ENCODE measurements at places on chromosomes 1 and 21.
A peak's percentile ranks its signal among the peaks of the same experiment; 100 is the strongest.

GRCh38 chr1:35270836-35271235, 2.3 kb downstream of the ZMYM4 start:
- DNase-seq = no peak

DNA sequence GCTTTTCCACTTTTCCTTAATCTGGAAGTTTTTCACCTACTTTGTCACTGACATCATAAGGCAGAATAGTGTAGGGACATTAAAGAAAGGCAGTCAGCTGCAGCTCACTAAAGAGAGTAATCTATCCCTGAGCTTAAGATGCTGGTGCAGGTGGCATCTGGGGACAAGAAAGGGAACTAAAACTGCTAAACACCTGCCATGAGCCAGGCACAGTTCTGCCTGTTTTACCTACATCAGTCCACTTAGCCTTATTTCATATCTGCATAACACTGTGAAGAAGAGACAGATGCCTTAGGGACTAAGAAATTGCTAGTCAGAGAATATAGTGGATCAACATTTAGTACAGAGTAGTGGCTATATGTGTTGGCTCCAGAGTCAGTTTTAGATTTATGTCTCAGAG, 88.1 kb downstream of the GPATCH2 start:
- DNase-seq = no peak

GRCh38 chr1:44217809-44218410, 4.6 kb downstream of the DMAP1 start:
- peak; percentile 74 for DNase-seq

GRCh38 chr1:91541918-91542533, 41.4 kb downstream of the CDC7 start:
- DNase-seq = no peak

DNA sequence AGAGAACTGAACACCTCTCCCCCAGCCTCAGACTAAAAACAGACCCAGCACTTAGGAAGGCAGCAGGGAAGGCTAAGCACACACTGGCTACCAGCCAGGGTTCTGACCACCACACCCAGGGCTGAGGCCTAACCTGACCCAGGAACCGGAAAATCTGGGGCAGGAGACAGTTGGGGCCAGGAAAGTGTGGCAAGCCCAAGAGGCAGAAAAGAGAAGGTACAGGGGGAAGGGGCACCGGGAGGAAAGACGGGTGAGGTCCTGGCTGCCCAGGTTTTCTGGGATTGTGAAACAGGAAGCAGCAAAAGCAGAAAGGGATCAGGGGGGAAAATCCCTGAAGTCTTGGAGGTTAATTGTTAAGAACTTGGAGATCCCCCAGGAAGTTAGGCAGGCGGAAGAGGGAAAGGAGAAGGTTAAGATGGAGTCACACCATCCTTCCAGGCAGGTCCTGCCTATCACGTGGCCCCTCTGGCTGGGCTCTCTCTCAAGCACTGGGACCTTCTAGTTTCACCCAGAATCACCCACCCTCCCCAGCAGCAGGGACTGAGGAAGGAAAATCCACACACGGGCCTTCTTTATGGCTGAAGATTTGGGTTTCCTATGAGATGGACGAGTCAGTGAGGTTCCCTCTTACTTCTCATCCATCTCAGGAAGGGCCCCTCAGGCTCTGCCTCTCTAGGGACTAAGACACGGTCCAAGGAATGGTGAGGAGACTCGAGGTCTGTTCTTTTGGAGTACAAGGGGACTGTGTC, 2.6 kb downstream of the HDGF start:
- DNase-seq = peak; percentile 36

DNA sequence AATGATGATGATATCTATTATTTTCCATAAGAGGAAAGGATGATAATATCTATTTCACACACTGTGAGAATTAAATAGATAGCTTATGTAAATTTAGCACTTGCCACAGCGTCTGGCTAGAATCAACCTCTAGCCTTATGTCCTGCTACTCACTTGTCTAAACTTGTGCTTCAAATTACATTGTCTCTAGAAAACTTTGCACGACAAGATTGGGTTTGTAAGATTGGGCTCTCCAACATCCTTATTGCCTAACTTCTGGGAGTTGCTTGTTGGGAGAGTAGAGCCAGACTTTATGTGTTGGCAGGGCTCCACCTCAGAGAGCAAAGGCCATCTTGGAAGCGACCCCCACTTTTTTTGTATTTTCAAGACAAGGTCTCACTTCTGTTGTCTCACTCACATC, 50.0 kb upstream of the POGK start:
- no peak for DNase-seq

DNA sequence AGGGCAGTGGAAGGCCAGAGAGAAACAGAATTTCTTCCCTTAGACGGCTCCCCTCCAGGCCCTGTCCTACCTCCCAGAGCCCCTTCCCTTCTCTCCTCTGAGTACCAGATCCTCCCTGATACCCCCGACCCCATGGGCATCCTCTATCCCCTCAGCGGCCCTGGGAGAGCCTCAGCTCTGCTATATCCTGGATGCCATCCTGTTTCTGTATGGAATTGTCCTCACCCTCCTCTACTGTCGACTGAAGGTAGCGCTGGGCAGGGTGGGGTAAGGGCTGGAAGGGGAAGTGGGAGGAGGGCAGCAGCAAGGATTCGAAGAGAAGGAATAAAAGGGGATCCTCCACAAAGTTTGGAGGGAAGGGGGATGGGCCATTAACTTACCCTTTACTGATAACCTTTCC, 2.7 kb downstream of the FCER1G start:
- peak; percentile 19 for DNase-seq

DNA sequence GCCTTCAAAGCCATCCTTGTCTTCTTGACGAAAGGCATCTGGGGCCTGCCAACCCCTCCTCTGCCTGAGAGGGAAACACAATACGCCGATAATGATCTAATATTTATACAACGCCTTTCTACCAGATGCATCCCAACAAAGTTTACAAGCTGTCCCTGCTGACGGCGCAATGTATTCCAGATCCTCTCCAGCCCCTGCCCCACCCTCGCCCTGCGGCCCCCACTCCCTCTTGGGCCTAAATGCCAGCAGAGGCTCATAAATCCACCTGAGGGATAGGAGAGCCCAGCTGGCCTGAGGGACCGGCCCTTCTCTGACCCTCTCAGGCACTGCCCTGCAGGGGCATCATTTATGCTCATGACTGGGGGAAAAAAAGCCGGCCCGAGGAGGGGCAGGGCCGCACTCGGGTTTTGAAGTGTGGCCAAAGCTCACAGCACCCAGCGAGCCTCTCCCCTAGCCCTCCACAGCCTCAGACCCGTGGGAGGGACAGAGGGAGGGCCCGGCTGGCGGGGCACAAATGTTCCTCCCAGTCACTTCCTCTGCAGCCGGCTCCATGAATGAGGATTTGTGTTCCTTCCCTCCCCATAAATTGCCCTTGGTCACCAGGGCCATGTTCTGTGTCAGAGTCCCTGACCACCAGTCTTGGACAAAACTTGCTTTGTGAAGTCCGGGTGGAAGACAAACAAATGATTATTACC, 140.3 kb downstream of the FOXD2 start:
- no peak for DNase-seq

DNA sequence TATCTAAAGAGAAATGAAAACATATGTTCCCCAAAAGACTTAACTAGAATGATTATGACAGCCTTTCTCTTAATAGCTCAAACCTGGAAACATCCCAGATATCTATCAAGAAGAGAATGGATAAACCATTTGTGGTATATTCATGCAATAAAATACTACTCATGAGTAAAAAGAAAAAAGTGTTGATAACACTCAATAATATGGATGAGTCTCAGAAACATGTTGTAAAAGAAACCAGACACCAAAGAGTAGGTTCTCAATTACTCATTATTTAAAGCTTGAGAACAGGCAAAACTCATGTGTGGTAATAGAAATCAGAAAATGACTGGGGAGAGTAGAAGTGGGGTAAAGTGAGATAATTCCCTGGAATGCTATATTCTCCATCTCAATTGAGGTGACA, 154.1 kb downstream of the PHTF1 start:
- no peak for DNase-seq

DNA sequence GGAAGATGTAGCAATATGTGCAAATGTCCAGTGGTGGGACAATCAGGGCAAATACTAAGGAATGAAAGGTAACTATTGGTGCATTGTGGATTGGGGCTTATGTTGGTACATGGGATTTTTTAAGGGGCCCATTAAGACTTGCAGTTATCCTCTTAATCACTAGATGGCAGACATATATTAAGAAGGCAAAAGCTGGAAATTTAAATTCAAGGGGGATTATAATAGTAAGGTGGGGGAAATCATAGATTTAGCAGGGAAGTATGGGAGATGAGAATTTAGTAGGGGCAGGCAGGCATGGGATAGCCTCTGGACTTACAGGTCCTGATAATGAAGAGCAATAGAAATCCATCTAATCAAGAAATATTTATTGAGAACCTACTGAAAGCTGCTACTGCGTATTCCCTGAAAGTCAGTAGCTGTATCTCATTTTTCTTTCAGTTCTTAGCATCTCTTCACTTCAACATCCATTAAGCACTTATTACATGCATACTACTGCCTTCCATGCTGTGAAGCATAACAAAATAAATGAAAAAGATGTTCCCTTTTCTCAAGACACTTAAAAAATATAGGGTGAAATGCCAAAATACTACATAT, 251.8 kb downstream of the CRB1 start:
- DNase-seq = no peak

- no peak for DNase-seq
These were observed 12.1 kb upstream of the PDC start for GRCh38 chr1:186473047-186473446.

DNA sequence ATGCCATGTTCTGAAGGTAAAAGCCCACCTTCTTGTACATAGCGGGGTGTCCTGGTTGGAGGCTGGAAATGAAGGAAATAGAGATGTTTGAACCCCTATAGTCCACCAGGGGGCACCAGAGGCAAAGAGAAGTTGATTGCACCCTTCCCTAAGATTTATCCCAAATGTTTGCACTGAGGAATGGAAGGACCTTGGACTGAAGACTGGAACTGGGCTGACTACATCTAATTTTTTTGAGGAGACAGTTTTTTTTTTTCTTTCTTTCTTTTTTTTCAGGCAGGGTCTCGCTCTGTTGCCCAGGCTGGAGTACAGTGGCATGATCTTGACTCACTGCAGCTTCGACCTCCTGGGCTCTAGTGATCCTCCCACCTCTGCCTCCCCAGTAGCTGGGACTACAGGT, 55.3 kb upstream of the EIF4G3 start:
- DNase-seq = peak; percentile 30

GRCh38 chr1:61294930-61295329, 212.6 kb downstream of the NFIA start:
- no peak for DNase-seq

- no peak for DNase-seq
These were observed 268.8 kb upstream of the NR5A2 start for GRCh38 chr1:199758626-199759255.

DNA sequence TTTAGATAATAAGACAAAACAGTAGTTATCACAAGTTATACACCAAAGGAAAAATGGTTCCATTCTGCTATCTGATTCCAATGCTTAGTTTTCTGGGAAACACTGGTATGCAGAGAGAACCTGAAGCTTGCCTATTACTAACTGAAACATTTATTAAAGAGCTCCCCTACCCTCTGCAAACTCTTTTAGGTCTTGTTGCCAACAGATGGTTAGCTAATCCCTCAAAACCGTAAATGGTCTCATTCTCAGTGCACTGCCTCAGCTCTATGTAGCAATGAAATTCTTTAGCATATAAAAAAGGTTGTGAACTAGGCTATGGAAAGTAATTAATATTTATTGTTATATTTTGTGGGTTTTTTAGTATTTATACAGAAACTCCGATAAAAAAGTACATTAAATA, 20.4 kb downstream of the C21orf91 start:
- DNase-seq = no peak

GRCh38 chr1:114009393-114009792, 30.1 kb downstream of the OLFML3 start:
- no peak for DNase-seq

Data from inflammatory macrophage (primary cell).